ENCODE measurements at places on chromosomes 4 and X.
A peak's percentile ranks its signal among the peaks of the same experiment; 100 is the strongest.

DNA sequence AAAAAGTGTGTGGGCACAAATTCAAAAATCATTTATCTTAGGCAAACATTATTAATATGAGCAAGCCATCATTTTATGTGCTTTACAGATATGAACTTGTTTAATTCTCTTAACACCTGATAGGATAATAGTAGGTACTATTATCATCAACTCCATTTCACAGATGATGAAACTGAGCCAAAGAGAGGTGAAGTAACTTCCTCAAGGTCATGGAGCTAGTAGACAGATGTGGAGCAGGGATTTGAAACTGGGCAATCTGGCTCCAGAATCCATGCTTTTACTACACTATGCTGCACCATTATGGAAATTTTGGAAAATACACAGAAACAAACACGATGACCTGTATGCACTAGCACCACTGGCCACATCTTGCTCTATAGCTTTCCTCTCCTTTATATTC is 1.0 kb upstream of the PIN4 start:
- DNase-seq: no peak

DNA sequence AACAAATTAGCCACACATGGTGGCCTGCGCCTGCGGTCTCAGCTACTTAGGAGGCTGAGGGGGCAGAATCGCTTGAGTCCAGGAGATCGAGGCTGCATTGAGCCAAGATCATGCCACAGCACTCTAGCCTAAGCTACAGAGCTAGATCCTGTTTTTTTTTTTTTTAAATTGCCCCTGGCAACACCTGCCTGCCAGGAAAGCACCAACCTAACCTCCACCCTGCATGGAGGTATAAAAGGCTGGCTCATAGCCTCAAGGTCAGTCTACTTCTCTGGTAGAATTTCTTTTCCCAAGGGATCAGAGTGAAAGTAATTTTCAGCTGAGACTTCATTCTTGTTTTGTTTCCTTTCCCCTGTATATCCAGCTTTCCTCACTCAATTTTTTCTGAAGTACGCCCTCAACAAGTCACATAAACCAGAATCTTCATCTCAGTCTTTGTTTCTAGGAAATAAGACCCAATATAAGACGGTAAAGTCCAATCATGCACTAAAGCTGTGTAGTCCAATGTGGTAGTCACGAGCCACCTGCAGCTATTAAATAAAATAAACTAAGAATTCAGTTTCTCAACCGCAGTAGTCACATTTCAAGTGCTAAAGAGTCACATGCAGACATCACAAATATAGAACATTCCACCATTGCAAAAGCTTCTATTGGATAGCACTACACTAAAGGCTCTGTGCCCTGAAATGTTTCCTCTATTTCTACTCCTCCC is 113.3 kb downstream of the HPGD start:
- DNase-seq: no peak

GRCh38 chr4:24657768-24658617 is 73.6 kb upstream of the DHX15 start:
- DNase-seq: no peak

DNA sequence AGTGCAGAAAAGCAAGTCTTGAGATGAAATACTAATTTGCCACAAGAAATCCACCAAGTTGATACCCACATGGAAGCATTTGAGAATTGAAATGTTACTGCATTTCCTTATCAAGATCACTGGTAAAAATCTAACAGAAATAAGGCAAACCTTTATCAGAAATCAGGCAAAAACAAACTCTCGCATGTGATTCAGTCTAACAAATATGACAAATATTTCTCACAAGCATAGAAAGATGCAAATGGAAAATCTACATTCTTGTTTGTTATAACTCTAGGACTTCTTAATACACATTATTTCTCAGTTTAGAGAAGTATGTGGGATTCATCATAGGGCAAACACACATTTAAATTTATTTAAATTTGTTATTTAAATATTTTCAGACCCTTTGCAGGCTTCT is 52.9 kb downstream of the TXK start:
- DNase-seq: no peak

GRCh38 chr4:8666581-8666980 is 74.0 kb downstream of the CPZ start:
- DNase-seq: no peak

GRCh38 chr4:112517067-112517634 is 1.2 kb upstream of the NEUROG2 start:
- no peak for DNase-seq

DNA sequence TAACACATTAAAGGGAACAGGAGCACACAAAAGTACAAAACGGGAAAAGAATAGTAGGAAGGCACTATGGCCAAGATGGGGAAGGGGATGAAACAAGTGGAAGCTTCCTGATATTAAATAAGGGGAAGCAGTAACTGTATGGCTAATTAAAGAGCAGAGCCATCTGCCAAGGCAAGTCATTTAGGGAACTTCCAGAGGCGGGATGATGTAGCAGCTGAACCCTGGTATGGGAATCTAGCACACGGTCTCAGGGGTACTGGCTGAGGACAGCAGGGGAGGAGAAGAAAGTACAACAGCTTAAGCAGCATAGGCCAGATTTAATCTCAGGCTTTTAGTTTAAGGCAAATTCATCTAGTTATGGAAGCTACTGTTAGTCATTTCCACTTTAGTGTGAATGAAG is 59.1 kb downstream of the IGFBP7 start:
- DNase-seq: no peak

GRCh38 chr4:187501731-187502130 is 493.8 kb upstream of the ZFP42 start:
- DNase-seq: no peak

- DNase-seq: no peak
Measured at GRCh38 chr4:182263562-182263961, 20.4 kb downstream of the TENM3 start.

DNA sequence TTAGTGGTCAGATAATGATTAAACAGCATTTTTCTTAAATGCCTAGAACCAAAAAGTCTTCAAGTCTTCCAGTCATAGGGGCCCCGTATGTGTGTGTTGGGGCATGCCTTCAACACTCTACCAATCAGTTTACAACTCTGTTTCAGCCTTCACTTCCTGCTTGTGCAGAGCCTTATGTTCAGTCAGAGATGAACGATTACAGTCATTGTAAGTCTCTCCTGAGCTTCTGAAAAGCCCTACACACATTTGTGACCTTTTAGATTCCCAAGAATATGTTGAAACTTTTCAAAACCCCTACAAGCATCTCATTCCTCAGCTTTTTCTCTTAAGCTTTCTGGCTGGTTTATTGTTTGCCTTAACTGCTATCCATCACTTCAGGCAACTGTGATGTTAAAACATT is 591.2 kb downstream of the ZNF674 start:
- DNase-seq: no peak

GRCh38 chr4:85151371-85151770 is 184.9 kb upstream of the WDFY3 start:
- DNase-seq: no peak

GRCh38 chrX:81336455-81337152 is 134.7 kb downstream of the SH3BGRL start:
- DNase-seq: no peak

- DNase-seq: no peak
Measured at GRCh38 chr4:173281406-173282255, 52.5 kb downstream of the HMGB2 start.

GRCh38 chr4:125573368-125573767 is 258.6 kb downstream of the FAT4 start:
- no peak for DNase-seq

- no peak for DNase-seq
Measured at GRCh38 chr4:17066972-17067371, 168.5 kb upstream of the LDB2 start.

DNA sequence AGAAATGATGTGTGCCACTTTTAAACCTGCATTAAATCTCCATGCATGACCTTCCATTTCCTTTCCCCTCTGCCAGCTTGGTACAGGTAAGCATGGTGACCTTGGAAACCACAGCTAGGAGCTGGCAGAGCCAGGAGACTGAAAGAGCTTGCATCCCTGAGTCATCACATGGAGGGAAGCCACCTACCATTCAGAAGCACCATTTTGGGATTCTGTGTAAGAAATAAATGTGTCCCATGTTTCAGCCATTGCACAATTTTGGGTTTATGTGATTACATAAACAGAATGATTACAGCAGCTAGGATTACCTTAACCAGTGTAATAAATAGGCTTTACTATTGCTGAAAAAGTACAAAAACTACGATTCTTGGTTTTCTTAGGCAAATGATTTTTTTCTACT is 17.3 kb upstream of the CCDC149 start:
- no peak for DNase-seq

DNA sequence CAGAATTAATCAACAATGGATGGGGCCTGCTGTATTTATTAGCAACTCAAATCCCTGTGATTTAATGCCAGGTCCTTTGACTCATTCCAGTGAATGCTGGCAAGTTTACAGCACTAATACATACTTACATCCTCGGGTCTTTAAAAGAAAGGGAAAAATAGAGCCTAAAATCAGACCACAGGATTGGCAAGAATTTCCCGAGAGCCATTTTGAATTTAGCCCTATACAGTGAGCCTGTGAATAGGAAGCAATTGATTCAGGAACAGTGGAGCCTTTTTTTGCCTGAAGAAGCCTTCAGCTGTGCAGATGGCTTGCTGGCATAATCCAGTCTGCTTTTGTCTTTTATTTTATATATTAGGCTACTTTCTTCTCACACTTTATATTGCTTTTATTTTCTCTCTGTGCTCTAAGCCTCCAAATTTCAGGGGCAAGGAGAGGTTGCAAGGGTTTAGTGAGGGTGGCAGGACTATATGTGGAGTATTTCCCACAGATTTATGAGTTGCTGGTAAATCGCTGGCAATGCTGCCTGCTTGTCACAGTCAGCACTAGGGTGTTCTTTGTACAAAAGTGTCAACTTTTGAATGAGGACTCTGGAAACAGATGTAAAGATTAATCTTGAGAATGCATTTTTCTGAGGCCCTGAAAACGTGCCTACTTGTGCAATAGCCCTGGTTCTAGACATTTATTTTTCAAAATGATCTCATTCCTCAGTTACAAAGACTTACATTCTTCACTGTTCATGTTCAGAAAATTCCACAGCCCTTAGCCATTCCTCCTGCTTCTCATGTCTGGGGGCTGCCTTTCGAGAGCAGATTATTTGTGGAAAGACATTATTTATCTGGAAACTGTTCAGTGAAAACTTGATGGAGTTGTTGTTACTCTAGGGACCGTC is 303.5 kb downstream of the SPRY1 start:
- DNase-seq: no peak

DNA sequence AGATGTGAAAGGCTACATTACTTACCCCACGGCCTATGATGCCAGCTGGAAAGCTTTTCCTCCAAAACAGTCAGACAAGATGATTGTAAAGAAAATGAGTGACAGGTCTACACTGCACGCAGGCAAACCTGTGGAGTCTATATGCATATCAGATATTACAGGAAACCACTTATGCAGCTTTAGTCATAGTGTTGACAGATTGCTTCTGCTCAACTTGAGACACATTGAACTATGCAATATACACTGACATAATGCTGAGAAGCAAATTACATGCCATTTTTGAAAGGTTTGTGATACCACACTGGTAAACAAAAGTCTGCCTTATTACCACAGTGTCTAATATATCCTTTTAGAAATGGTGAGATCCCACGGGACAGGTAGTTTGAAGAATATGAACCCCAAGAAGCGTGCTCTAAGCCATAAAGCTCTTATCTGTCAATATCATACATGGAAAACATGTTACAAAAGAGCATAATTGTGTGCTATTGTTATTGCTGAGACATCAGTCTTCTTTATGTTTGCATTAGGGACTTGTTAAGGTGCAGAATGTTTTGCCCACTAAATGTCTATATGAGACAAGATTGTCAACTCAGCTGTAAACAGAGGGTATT is 1835.8 kb upstream of the TENM3 start:
- no peak for DNase-seq

- DNase-seq: no peak
Measured at GRCh38 chr4:15965325-15965724, 2.4 kb upstream of the FGFBP2 start.

GRCh38 chrX:74902806-74903205 is 22.4 kb downstream of the NEXMIF start:
- DNase-seq: peak; percentile 1

DNA sequence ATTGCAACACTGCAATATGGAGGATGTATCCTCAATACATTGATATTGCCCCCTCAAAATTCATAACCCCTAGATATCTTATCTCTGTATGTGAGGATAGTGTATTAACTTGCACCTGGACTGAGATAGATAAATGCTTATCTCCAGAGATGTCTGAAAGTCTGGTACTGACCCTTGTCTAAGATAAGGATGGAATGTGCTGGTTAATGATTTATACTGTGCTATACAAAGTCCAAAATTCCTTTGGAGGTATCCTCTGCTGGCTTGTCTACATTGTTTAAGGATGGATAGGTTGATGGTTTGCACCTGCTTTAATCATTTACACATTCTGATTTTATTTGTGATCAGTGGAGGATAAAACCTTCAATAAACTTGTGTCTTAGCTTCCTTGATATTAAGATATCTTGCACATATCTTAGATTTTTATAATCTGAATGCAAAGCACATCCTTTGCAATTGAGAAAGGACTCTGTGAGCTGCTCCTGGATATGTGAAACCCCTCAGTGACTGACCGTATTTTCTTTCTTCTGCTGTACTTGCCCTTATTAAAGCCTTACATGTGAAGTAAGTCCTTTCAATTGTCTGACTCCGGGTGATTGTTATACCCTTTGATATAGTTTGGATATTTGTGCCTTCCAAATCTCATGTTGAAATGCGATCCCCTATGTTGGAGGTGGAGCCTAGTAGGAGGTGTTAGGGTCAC is 430.3 kb upstream of the MAOA start:
- DNase-seq: no peak

All from SHP77 (cell line).